ENCODE measurements at places on chromosomes 5 and 9.

- no peak for DNase-seq
Observed at GRCh38 chr9:137412431-137412830, 10.5 kb downstream of the EXD3 start.

DNA sequence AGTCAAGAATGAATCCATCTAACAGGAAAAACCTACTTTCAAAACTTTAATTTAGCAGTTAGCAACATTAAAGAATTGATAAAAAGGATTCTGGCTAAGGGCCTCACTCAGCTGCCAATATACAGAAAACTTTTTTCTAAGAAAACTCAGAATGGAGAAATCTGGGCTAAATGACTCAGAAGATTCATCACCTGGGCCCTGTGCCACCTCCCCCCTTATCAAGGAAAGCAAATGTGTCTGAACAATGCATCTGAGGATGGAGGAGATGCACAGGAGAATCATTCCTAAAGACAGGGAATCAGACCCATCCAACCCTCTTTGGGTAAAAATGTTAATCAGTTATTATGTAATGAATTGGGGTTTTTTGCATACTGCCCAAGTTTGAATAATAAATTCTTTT lies 592.0 kb upstream of the DMAC1 start:
- DNase-seq, result no peak

DNA sequence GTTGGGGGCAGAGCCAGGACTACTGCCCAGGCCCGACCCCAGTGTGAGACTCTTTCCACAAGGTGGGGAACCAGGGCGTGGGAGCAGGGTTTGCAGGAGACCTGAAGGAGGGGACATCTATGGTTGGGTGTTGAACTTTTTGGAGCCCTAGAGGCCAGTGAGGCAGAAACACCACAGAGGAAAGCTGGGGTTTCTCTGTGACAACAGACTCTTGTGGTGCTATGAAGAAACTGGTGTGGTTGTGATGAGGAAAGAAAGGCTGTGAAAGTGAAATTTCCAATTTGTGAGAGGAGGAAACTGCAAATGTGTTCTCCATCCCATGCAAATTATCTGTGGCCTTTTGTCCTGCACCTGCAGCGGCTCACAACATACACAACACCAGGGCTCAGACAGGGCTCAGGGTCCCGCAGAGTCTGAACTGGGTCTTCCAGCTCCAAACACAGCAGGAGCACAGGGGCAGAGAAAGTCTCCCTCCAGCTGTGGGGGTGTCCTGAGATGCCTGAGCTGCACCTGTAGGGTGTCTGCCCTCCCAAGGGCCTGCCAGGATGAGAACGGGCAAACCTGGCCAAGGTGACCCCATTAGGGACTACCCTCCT lies 51.4 kb upstream of the GRHPR start:
- DNase-seq, result no peak

DNA sequence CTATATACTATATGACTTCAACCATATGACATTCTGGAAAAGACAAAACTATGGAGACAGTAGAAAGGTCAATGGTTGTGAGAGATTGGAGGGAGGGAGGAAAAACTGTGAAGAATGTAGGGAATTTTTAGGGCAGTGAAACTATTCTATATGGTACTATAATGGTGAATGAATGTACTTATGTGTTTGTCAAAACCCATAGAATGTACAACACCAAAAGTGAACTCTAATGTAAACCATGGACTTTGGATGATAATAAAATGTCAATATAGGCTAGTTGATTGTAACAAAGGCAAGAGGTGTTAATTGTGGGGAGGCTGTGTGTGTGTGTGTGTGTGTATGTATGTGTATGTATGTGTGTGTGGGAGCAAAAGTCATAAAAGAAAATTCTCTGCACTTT lies 10.8 kb upstream of the STOM start:
- DNase-seq, result no peak

DNA sequence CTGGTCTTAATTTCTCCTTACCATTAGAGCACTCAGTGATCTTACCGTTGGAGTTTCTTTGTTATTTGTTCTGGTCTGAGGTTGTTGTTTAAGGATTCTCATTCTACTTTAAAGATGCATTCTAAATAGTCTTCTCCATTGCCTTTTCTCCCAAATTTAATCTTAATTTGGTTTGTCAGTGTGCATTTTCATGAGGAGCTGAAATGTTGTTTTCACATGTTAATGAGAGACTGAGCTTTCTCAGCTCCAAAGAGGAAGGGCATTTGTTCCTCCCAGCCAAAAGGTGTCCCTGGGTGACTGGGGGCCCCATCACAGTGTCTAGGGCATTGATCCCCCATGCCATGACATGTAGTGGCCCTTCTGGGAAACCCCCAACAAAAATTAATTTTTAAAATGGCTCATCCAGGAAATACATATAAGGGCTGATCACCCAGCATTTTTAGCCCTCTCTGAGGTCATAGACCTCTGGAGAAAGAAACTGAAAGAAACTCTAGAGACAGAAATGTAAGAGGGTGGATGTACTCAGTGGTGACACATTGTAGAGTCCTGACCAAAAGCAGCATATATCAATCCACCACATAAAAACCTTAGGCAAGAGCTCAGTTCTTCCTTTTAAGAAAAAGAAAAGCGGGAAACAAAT lies 240.4 kb upstream of the RAI14 start:
- no peak for DNase-seq

GRCh38 chr9:136858844-136859757 lies 7.0 kb downstream of the MAMDC4 start:
- no peak for DNase-seq

GRCh38 chr5:167769846-167770413 lies 521.5 kb upstream of the WWC1 start:
- no peak for DNase-seq

GRCh38 chr5:82595113-82595512 lies 317.0 kb upstream of the RPS23 start:
- DNase-seq, result peak; percentile 82

GRCh38 chr9:38659538-38659937 lies 39.1 kb upstream of the ANKRD18A start:
- no peak for DNase-seq

- DNase-seq, result no peak
Observed at GRCh38 chr5:175922192-175922885, 45.8 kb downstream of the THOC3 start.

GRCh38 chr5:35835796-35836742 lies 20.6 kb upstream of the IL7R start:
- DNase-seq, result no peak

- DNase-seq, result no peak
Observed at GRCh38 chr5:73531356-73531755, 33.1 kb downstream of the BTF3 start.

DNA sequence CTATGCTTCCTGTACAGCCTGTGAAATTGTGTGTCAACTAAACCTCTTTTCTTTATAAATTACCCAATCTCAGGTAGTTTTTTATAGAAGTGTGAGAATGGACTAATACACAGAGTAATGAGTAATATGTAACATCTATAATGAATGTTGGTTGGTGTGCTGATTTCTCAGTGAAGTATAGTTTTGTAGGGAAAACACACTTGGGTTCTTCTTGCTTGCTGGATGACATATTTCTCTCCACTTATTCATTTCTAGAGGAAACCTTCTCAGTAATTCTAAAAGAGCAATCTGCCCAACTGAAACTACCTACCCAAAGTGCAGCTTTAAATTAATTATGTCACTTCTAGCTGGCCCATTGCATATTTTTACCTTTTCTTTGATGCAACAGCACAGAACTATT lies 81.1 kb upstream of the RORB start:
- DNase-seq, result no peak

DNA sequence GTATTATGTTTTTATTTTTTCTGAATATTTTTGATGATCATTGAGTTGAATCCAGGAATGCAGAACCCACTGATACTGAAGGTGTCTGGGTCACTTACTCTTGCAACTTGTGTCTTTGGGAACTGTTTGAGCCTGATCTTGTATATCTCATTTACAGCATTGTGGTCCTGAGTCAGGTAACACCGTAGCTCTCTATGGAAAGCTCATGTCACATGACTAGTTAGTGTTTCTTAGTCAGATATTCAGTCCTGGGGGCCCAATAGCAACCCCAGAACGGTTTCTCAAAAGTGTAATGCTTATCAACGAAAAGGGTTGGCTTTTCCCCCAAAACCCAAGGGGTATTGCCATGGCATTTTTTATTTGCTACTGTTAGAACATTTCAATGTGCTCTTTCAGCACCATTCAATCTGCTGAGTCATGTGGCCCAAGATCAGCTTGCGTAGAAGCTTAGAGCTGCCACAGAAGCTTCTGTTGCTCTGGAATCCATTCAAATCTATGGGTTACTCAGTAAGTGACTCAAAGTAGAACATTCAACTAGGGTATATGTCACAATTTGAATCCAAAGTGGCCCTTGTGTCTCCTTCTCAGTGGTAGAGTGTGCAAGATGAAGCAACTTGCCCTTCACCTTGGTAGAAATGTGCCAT lies 12.1 kb upstream of the PTAR1 start:
- no peak for DNase-seq

GRCh38 chr9:12790001-12790400 lies 15.2 kb downstream of the LURAP1L start:
- no peak for DNase-seq

- no peak for DNase-seq
Observed at GRCh38 chr9:134853893-134854292, 26.7 kb upstream of the FCN2 start.

DNA sequence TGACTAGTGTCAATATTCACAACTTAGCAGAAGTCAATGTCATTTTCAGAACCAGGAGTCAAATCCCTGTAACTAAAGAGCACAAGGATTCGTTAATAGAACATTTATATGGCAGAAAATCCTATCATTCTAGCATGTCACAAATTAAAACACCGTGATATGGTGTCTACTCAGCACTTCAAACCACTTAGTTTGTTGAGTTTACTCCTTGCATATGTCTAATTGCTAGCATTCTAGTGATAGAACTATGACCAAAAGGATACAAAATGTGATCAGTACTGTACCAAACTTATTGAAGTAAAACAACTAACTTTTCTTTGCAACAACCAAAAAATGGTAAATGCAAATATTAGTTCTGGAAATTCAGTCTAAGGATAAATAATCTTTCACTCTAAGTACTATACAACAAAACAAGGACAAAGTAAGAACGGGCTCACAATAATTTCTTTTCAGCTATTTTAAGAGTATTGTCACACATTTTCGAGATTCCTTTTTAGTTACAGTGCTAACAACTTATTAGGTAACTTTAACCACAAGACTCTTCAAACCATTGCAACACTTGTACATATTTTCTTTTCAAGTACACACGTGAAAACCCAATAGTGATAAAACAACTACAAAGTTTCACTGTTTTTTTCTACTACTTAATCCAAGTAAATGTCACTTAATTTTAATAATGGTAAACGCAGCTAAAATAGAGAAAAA lies 845.2 kb upstream of the CDH10 start:
- DNase-seq, result no peak

All from brain (organoid and tissue), 16 donors.